Stimulated activated CD8-positive, alpha-beta memory T cell treated with anti-CD3 and anti-CD28 coated beads, Interleukin-4, amount 100 ng/mL, for 1 hour (primary cell): ENCODE measurements at places on chromosomes 1 and 21.

DNA sequence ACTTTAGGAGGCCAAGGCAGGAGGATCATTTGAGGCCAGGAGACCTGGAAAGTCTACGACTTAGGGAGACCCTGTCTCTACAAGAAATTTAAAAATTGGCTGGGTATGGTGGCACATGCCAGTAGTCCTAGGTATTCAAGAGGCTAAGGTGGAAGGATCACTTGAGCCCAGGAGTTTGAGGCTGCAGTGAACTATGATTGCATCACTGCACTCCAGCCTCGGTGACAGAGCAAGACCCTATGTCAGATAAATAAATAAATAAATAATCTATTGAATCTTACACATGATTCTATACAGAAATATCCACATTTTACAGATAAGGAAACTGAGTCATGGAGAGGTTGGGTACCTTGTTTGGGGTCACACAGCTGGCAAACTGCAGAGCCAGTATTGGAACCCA, 89.1 kb downstream of the MAN1C1 start:
- no peak for DNase-seq

- no peak for DNase-seq
Measured at GRCh38 chr1:65431111-65431705, 10.7 kb downstream of the LEPR start.

DNA sequence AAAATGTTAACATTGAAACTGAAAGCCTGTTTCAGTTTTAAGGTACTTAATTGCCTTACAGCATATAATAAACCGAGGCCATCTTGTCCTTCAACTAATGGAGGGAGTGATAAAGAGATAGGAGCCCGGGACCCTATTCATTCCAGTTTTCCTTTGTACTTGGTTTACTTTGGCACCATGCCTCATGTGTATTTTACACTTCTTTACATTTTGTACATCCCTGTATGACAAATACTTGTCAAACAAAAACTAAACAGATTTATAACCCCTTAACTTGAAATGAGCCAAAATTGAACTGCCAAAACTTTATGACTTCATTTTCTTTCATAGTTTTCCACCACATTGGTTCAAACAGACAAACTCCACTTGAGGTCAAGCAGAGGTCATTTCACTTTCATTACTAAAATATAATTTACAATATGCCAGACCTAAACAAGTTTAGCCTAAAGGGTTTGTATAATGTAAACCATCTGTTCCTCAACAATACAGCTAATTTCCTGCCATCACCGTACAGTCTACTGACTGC, 30.9 kb upstream of the UBE2U start:
- DNase-seq: no peak

DNA sequence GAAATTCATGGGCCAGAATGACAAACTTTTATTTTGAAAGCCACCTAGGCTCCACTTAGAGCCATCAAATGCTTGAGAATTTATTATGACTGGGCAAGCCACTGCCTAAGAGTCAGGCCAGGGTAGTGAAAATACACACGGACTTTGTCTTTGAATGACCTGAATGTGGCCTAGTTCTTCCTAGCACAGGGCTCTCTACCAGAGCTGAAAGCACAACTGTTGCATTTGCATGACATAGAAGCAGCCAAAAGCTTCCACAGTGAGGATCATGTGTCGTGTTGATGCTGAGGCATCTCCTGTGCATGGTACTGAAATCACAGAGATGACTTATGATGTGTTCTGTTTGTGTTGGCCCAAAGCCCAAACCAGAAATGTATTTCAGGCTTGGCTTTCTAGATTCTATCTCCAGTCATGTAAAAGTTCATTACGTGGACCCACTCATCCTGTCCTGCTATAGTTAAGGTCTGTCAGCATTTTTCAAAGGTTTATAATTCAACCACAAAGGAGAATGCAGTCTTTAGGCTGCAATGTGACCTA, 164.0 kb upstream of the UBE2U start:
- DNase-seq: no peak

DNA sequence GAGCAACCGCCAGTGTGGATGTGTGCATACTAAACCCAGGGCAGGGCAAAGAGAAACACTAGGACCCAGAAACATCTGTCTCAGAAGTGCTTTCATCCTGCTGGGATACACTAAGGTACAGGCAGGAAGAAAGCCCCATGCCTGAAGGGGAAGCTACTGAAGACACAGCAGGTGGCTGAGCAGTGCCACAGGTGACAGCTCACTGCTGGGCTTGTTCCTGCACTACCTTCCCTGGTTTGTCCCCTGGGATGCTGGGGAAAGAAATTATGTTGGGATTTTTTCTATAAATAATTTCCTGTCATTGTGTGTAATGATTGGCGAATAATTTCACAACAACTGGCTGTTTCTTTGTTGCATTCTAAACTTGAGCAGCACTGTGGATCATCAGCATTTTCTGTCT, 245.3 kb upstream of the RAB4A start:
- DNase-seq: no peak

DNA sequence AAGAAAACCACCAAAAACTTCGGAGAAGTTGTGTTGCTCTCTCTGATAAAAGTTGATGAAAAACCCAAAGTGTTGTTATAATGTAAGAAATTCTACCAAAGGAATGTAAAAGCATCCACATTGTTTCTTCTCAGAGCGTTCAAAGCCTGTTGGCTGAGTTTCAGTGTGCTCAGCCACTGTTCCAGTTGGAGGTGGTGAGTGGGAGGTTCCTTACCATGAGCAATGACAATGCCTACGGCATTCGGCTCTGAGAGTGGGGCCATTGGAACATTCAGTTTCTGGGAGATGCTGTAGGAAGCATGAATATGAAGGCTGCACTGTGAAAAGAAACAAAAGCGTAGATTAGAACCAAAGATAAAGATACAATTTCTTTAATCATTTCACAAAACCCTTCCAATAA, 20.5 kb upstream of the MYBPHL start:
- no peak for DNase-seq

DNA sequence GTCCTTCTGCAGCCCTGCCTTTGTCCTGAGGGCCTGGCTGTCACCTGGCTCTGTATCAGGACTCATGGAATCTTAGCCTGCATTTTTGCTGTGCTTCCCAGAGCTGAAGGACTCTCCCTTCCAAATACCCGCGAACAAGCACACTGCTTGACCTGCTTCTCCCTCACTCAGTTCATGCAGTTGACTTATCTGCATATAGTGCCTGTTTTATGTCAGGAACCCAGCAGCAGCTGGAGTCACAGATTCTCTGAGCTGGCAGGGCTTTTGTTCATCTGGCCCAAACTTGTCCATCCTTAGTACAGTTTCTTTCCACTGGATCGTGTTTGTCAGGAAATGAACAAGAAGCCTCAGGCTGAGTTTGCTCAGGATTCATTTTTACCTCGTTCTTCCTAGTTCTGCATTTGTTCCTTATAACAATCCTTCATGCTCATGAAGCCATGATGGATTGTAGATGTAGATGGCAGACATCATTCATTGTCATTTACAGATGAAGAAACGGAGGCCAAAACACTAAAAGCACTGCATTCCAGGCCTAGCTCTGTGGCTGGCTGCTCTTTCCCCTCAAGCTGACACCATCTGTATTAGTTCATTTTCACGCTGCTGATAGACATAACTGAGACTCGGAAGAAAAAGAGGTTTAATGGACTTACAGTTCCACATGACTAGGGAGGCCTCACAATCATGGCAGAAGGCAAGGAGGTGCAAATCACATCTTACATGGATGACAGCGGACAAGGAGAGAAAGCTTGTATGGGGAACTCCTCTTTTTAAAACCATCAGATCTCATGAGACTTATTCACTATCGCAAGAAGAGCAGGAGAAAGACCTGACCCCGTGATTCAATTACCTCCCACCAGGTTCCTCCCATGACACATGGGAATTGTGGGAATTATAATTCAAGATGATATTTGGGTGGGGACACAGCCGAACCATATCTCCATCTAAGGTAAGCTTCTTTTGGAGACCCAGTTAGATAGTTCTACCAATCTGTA, 150.9 kb downstream of the HIVEP3 start:
- DNase-seq: no peak

GRCh38 chr1:110040548-110040947, 6.1 kb downstream of the STRIP1 start:
- DNase-seq: no peak

DNA sequence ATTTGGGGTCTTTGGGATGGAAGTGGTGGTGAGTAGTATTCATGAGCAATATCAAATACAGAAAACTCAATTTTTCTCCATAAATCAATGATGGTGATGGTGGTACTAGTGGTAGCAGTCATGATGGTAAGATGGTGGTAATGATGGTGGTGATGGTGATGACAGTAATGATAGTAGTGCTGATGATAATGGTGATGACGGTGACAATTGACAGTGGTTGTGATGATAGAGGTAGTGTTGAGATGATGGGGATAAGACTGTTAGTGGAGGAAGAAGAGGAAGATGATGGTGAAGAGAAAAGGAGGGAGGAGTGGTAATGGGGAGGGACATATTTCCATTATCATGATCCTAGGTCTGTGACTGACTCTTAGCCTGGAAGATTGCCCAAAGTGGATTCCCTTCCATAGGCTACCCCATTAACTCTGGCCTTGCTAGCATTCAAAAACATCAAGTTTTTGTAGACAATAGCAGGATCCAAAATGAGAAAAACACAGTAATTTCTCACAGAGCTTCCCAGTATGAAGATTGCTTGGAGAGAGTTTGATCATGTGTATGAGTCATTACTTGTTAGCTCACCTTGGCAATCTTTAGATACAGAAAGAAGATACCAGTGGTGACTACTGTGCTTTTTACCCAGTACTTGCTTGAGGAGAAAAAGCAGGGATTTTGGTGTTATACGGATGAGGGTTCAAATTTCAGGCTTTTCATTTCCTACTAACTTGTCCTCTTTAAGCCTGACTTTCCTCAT, 93.9 kb downstream of the ATP1A1 start:
- DNase-seq: no peak

GRCh38 chr1:100597061-100597741, 59.3 kb downstream of the GPR88 start:
- no peak for DNase-seq

GRCh38 chr1:195472291-195472690, 1135.9 kb downstream of the KCNT2 start:
- no peak for DNase-seq

- DNase-seq: no peak
Measured at GRCh38 chr1:10975567-10976326, 36.7 kb upstream of the TARDBP start.

DNA sequence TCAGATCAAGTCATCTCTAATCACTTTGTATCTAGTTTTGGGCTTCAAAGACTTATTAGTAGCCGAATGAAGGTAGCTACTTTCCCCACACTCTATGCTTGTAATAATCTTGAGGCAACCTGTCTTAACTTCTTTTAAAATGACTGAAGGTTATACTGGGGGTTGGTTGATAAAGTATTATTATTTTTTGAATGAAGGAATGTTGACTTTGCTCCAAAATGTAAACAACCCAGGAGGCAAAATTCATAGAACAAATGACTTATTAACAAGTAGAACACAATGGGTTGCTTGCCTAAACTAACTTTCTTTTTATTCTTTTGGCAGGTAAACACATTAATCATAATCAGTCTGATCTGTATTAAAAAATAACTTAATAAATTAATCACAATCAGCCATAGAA, 440.0 kb downstream of the USP25 start:
- DNase-seq: no peak

- no peak for DNase-seq
Measured at GRCh38 chr1:59971464-59971911, 44.9 kb upstream of the CYP2J2 start.

DNA sequence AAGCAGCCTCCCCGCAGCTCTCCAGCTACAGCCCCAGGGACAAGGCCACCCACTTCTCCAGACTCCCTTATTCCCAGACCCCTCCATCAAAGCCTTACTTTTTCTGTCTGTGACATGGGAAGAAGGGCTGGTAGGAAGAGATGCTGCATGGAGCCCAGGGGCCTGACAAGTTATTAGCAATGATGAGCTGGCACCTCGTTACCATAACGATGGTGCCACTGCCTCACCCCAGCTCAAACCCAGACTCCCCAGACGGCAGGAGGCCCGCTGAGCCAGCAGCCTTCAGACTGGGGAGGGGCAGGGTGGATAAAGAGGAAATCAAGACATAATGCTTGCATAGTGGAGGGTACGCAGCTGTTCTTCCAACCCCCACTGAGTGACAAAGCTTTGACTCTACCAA, 3.3 kb downstream of the DLGAP3 start:
- DNase-seq: no peak

- DNase-seq: no peak
Measured at GRCh38 chr1:115331558-115332331, 6.3 kb downstream of the NGF start.

DNA sequence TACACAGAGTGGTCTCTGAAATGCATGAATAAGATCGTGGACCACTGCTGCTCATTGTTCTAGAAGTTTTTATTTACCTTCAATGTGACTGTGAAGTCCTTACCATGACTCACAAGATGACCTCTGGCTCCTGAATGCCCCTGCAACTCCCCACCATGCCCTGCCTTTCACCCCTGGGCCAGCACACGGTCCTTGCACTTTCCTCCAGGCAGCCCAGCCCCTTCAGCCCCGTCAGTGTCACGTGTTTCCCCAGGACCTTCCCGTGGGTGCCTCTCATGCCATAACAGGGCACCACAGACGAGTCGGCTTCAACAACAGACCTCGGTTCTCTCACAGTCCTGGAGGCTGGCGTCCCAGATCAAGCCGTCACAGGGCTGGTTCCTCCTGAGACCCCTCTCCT, 62.1 kb downstream of the B3GALT5 start:
- DNase-seq: no peak

GRCh38 chr1:172727956-172728603, 69.2 kb downstream of the FASLG start:
- no peak for DNase-seq

DNA sequence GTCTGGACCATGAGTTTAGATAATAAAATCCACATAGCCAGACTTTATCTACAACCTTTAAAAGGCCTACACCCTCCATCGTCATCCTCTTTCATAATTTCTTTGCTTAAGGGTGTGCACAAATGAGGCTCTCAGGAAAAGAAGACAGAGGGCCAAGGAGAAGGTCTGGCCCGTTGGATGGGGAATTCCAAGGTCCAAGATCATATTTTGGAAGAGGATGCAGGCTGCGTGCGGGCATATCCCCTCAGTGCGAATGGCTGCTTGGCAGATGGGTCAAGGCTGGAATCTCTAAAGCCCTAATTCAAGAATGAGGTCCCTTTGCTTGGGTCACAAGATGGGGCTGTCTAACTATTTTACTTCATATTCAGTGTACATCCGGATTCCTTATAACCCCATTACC, 782.2 kb upstream of the NCAM2 start:
- DNase-seq: no peak

DNA sequence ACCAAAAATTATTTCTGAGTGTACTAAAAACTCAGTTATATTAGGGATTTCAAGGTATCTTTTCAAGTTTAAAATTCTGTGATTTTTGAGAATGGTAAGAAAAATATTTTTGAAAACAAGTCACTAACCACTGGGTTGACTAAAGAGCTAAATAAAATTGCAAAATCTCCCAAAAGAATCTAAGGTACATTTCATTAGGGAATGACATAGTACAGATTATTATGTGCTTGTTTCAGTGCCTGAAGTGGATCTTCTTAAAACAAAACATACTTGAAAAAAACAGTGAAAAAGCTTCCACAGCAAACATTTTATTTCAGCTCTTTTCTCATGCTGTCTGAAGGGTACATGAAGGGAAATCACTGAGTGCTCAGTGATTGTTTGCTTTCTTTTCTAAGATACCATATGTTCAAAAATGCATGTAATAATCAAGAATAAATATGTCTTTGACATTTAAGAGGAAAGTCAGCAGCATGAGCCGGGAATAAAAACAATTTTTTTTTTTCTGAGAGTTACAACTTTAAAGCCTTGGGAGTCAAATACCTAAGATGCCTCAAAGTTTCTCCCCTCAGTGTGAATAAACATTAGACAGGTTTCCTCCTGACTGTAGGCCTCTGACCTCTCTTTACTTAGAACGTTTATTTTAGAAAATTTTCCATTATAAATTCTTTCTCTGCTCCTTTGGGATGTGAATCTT, 200.7 kb downstream of the KCNT2 start:
- DNase-seq: no peak
